Kidney (tissue), 22 donors: ENCODE measurements at places on chromosomes 2 and 18. TPM values are rescaled to one million over a fixed set of nuclear protein-coding genes. Genes with fewer than 3 reads are reported as not detected.

GPR17 gene
- total RNA-seq: 0.50 TPM

DNA sequence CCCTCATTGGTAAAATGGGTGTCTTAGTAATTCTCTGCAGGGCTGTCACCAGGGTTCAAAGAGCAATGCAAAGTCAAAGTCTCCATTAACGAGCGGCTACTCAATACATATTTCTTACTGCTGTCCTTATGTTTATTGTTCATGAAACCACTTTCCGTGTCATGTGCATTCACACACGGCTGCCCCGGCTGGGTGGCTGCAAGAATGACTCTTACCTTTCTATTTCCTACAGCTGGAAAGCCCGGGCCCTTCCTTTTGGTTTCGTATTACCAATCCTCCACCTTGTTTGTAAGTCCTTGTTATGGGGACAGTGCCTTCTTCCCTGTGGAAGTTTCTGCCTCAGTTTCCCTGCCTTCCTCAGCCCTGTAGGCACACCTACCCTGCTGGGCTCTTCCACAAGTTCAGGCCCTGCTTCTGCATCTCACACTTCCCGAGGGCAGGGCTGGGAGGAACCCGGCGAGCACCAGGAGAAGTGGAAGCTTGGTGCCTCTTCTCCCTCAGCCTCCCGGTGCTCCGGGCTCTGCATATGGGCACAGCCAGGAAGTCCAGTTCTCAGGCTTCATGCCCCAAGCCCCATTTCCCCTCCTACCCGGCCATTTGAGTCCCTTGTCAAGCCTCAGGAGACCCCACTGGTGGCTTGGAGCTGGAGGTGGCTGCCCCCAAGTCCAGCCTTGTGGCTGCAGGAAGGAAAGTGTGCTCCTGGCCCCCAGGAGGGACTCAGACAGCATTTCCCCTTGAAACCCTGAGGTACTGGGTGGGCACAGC lies 18.7 kb upstream of the ACKR3 start:
- DNase-seq: no peak

SAG gene
- not detected for total RNA-seq

DNA sequence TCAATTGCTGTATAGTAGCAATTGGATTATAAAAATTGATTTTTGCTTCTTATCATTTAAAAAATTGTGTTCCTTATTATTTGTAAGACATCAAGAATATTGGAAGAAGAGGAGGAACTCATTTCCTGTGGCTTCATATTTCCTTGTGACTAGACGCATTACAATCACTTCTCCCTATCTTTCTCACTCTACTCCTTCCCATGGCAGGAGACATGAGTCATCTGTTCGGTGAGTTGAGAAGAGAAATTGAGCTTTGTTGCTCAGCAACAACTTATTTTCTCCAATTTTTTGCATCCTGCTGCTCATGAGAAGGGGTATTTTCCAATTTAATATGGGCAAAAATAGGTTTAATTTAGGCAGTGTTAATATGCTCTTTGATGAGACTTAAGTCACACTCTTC lies 1783.9 kb downstream of the SUCLG1 start:
- DNase-seq: no peak

GRCh38 chr18:11980163-11980493 lies 1.2 kb upstream of the IMPA2 start:
- no peak for DNase-seq

GRCh38 chr2:3129867-3130266 lies 247.8 kb downstream of the EIPR1 start:
- DNase-seq: no peak
